ENCODE measurements at places on chromosomes 6 and 20. TPM values are rescaled to one million over a fixed set of nuclear protein-coding genes. Genes with fewer than 3 reads are reported as not detected.

Gene HAO1
- polyA plus RNA-seq: 0.54 TPM

Gene MUC21
- 0.07 TPM for polyA plus RNA-seq

- H3K36me3 ChIP-seq: no peaks in the 10 kb centered on the region
- no peak overlapping the region for H3K4me3 ChIP-seq
- no peaks in the 10 kb centered on the region for H3K27me3 ChIP-seq
- no peak overlapping the region for H3K27ac ChIP-seq
- H3K4me1 ChIP-seq: no peaks in the 10 kb centered on the region
These were observed 486.3 kb upstream of the MARCKS start for GRCh38 chr6:113370508-113371502.

- H3K4me1 ChIP-seq: no peaks in the 10 kb centered on the region
- no peak for DNase-seq
- H3K27me3 ChIP-seq: no peaks in the 10 kb centered on the region
- no peak overlapping the region for H3K4me3 ChIP-seq
These were observed 94.0 kb upstream of the MCHR2 start for GRCh38 chr6:100088009-100088408.

- no peaks in the 10 kb centered on the region for H3K4me1 ChIP-seq
- no peak overlapping the region for H3K27ac ChIP-seq
- no peaks in the 10 kb centered on the region for H3K27me3 ChIP-seq
- DNase-seq: no peak
- H3K4me3 ChIP-seq: no peak overlapping the region
These were observed 95.0 kb downstream of the LRFN2 start for GRCh38 chr6:40492187-40492586.
